NCI-H446 (cell line): ENCODE measurements at places on chromosomes 16 and 17.

- peak; percentile 87 for DNase-seq
Measured at GRCh38 chr17:45013021-45013997, 38.1 kb downstream of the DCAKD start.

GRCh38 chr17:19877364-19877945 lies 9.7 kb upstream of the ULK2 start:
- no peak for DNase-seq

GRCh38 chr17:47246120-47246519 lies 7.5 kb upstream of the ITGB3 start:
- DNase-seq: no peak

- DNase-seq: no peak
Measured at GRCh38 chr17:5931616-5932015, 138.6 kb upstream of the WSCD1 start.

DNA sequence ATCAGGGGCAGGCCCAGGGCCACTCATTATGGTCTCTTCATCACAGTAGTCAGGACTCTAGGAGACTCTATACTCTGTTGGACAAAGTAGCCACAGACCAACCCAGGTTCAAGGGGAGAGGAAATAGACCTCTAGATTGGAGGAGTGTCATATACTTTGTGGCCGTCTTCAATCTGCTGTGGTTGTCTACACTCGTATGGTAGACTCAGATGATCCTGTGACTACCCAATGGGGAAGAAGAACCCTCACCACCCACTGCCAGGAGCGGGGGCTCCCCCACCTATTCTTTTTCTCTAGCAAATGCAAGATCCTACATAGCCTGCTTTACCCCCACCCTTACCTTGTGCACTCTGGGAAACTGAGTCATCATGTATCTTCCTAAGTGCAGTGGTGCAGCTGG lies 80.5 kb downstream of the KSR1 start:
- DNase-seq: no peak
